SW 1271 (cell line): ENCODE measurements at places on chromosomes 12 and 14.
A peak's percentile ranks its signal among the peaks of the same experiment; 100 is the strongest.

- peak; percentile 43 for DNase-seq
Observed at GRCh38 chr12:10364815-10365622, 24.8 kb downstream of the KLRK1 start.

DNA sequence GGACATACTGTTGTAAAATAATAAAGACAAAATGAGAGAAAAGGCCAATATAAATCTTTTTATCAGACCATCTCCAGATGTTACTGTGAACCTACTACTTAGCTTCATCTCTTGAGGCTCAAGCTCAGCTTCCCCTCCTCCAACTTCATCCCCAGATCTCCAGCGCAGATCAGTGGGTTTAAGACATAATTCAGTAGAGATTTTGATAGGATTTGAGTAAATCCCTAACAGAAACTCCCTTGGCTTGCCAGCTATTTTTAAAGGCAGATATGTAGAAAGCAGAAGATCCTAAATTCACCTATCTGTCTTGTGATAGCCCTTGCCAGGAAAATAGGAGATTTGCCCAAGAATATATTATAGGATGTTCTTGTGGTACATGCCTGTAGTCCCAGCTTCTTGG lies 236.7 kb downstream of the FBXL14 start:
- no peak for DNase-seq

- no peak for DNase-seq
Observed at GRCh38 chr12:113088971-113089756, 32.6 kb downstream of the DTX1 start.

DNA sequence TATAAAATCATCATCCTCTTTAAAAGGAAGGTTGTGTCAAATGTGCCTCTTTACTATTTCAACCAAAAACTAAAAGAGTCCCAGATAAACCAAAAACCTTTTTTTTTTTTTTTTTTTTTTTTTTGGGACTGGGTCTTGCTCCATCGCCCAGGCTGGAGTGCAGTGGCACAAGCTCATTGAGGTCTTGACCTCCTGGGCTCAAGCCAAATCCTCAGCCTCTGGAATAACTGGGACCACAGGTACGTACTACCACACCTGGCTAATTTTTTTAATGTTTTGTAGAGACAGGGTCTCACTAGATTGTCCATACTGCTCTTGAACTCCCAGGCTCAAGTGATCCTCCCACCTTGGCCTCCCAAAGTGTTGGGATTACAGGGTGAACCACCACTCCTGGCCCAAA lies 16.4 kb upstream of the SELPLG start:
- DNase-seq: no peak

DNA sequence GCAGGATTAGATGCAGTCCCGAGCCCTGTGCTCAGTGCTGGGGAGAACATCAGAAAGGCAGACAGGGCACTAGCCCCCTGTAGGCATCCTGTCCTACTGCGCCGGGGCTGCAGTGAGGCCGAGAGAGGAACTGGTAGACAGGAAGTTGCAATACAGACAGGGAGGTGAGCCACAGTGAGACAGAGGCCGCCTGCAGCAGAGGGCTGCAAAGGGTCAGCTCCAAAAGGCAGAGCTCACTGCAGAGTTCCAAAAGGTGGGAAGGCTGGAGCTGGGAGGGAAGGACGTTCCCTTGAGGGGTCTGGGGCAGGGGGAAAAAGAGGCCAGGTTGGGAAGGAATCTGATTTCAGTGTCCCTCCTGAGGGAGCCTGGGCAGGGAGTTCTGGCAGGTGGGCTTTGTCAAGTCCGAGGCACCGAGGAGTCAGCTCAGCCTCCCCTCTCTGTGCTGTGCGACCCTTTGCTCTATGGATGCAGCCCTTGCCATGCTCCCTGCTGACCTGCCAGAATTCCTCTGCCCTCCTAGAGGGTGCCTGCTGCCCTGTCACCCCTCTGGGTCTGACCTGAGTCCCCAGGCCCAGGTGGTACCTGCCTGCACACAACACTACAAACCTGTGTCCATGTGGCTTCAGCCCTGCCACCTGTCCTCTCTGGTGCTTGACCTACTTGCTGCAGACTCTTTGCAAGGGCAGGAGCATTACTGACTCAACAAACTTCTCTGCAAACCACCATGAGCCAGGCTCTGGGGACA lies 63.5 kb downstream of the PRMT8 start:
- DNase-seq: no peak

GRCh38 chr14:74613211-74613914 lies 1.3 kb upstream of the LTBP2 start:
- DNase-seq: no peak

GRCh38 chr12:99027461-99027860 lies 382.4 kb downstream of the APAF1 start:
- DNase-seq: no peak

DNA sequence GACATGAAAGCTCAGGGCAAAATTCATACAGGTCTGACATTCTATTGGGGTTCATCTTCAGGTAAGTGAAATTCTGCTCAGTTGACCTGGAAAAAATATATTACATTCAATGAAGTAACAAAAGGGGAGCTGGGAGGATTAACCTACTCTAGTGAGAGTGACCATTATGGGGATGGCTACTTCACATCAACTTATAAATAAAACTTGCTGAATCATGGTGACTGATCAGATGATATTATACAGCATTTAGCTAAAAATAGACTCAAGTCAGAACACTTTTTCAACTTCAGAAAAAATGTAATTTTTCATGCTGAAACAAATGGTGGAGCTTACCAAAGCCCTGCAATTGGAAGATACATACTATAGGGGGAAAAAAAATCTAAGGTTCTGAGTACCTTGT lies 800.2 kb downstream of the FSCB start:
- no peak for DNase-seq

DNA sequence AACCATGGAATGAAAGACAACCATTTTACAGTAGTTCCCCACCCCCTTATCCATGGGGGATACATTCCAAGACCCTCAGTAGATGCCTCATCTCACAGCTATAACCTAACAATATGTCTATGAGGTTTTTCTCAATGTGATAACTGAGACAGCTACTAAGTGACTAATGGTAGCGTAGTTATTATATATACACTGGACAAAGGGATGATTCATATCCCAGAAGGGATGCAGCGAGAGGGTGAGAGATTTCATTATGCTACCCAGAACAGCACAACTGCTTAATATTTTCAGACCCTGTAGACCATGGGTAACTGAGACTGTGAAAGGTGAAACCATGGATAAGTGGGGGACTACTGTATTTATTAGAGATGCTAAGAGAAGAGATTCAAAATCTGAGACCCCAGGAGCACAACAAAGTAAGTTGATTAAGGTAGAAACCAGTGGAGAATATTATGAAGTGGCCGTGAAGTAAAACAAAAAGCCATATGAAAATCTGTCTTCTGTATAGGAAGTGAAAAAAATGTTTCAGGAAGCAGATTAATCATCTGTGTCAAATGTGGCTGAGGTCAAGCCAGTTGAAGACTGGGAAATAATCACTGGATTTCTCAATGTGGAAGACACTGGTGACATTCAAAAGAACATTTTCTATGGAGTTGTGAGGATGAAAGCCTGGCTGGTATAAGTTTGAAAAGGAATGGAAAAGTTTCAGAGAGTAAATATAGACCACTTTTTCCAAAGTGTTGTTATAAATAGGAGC lies 77.2 kb downstream of the RPL10L start:
- DNase-seq: no peak

- DNase-seq: no peak
Observed at GRCh38 chr14:101078892-101079221, 175.3 kb upstream of the RTL1 start.

- DNase-seq: no peak
Observed at GRCh38 chr12:111203446-111203845, 165.4 kb downstream of the PHETA1 start.

DNA sequence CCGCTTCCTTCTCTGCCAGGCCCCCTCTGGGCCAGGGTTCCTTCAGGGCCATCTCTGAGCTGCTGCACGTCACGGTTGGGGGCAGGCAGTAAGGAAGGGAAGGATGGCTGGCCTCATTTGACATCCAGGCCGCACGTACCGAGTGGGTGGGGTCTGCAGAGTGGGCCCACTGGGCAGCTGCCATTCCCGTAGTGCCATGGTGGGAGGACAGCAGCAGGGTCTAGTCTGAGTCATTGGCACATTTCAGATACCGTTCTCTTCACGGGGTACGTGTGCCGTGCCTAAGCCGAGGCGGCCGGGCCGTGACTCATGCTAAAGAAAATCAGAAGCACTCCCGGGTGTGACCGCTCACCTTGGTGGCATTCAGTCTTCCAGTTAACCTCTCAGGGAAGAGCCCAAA lies 43.9 kb downstream of the IL31 start:
- no peak for DNase-seq
